GM06990 (cell line): ENCODE measurements at places on chromosomes 16 and 17.

- no peak for DNase-seq
Measured at GRCh38 chr17:79028496-79029326, 4.7 kb downstream of the C1QTNF1 start.

- no peak for DNase-seq
Measured at GRCh38 chr17:39416141-39416540, 14.7 kb upstream of the FBXL20 start.

- no peak for DNase-seq
Measured at GRCh38 chr16:70663524-70664324, 17.4 kb downstream of the IL34 start.

DNA sequence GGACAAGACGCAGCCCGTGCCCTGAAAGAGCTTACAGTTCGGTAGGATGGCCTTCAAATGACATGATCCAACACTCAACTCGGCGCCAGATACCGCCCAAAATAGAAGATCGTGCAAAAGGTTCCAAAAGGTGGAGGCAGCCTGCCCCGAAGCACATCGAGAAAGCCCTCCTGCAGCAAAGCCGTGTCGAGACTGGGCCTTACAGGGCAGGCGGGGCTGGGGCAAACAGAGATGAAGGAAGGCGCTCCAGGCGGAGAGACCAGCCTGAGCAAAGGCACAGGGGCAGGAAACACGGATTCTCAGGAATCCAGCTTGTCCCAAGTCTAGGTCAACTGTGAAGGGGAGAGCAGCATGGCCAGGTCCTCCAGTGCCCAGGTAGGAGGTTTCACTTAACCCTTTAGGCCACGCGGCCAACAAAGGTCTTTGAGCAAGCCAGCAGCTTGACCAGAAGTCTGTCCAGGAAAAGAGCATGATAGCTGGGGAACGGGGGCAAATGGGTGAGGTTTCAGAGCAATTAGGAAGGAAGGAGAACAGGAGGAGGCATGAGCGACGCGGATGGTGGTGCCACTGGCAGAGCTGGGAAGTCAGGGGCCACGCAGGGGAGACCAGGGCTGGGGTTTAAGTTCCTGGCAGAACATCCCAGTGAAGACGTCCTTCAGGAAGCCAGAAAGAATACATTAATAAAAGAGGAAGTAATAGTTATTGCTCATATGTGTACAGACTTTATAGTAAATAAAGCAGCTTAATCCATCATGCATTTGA lies 21.2 kb upstream of the EIF1 start:
- DNase-seq: peak; percentile 45

DNA sequence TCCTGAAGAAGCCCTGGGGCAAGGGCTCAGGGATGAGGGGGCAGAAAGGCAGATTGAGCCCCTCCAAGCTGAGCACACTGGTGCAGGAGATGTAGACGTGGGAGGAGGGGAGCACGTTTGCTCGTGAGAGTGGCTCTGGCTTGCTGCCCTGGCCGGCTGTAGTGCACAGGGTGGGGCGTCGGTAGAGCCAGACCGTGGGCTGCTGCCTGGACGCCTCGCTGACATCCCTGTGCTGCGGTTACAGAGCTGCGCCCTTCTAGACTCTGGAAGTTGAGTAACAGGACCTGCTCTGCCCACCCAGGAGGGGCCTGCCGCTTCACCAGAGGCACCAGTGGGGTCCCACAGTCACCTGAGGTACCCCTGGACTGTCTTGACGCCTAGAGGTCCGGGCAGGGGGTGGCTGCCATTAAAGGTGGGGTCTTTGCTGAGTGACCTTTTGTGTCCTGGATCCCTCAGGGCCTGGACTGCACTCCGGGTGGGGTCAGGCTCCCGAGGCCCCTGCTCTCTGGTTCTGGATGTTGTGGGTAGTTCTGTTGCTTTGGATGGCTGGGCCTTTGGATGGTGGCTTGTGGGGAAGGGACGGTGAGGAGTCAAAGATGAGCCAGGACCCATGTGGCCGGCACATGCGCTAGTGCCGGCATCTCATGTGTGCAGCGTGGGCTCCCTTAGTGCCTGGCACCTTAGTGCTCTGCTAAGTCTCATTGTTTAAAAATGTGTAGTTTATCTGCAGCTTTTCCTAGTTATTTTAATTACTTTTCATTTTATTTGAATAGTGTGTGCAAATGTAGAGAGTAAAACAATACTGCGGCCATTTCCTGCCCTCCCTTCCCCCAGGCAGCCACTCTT lies 41.7 kb downstream of the PGS1 start:
- DNase-seq: no peak

- peak; percentile 72 for DNase-seq
Measured at GRCh38 chr17:39794249-39794970, 56.7 kb downstream of the GRB7 start.

DNA sequence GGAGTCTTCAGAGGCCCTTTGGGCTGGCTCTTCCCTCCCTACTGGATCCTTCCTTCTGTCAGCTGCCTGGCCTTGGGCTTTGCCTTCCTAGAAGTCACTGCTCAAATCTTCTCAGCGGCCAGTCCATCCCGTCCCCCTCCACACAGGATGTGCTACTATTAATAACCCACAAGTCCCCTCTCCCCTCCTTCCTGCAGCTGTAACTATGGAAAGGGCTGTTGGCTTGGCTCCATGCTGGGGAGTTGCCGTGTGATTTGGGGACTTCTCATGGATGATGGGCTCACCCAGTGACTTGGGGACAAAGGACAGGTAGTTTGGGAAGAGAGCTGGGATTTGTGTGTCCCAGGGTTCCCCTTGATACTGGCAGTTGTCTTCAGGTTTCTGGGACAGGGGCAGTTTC lies 19.4 kb downstream of the TMEM94 start:
- no peak for DNase-seq
